DMS 273 treated with DMSO at 0.1 percent for 48 hours (cell line): ENCODE measurements at places on chromosomes 6 and 20.
A peak's percentile ranks its signal among the peaks of the same experiment; 100 is the strongest.

- no peak for DNase-seq
Measured at GRCh38 chr6:137272403-137272802, 53.2 kb upstream of the IFNGR1 start.

DNA sequence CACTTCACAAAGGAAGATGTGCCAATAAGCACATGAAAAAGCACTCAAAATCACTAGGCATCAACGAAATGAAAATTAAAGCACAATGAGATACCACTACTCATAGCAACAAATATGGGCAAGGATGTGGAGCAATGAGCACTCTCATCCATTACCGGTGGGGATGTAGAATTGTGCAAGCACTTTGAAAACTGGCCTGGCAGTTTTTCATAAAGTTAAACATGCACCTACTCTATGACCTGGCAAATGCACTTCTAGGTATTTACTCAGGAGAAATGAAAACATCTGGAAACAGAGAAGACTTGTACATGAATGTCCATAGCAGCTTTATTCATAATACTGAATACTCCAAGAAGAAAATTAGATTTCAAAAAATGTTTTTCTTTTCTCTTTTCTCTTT is 34.1 kb upstream of the TMEM14A start:
- DNase-seq = no peak

DNA sequence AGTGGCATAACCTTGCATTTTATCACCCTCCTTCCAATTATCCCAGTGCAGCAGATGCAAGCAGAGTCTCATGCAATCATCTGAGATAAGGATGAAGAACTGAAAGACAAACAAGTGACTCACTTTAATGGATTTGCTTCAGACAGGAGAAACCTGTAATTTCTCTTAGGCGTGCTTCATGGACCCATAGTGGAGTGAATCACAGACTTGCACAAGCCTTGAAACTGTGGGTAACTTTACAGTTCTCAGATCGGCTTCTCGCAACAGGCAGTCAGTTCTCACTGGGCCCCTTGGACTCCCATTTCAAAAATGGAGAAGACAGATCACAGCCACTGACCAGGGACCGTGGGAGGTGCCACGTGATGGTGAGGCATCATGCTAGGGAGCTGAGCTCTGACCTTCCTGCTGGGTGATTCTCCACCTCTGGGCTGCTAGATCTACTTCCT is at the start of gene ADGRF4:
Gene ADGRF4 (plus strand): TSS at position 239 of the 446 bp plus-strand sequence. CDS start 8,666 bp downstream, outside the sequence.
- DNase-seq = no peak

GRCh38 chr20:62208795-62209755 is 11.0 kb downstream of the HRH3 start:
- DNase-seq = no peak

- DNase-seq = no peak
Measured at GRCh38 chr6:113642714-113643406, 214.3 kb upstream of the MARCKS start.

- no peak for DNase-seq
Measured at GRCh38 chr6:64777941-64778785, 928.9 kb downstream of the EYS start.

GRCh38 chr20:37095108-37095598 is 644 bp downstream of the RBL1 start:
- no peak for DNase-seq

GRCh38 chr20:42319252-42320013 is 701.3 kb upstream of the CHD6 start:
- no peak for DNase-seq

DNA sequence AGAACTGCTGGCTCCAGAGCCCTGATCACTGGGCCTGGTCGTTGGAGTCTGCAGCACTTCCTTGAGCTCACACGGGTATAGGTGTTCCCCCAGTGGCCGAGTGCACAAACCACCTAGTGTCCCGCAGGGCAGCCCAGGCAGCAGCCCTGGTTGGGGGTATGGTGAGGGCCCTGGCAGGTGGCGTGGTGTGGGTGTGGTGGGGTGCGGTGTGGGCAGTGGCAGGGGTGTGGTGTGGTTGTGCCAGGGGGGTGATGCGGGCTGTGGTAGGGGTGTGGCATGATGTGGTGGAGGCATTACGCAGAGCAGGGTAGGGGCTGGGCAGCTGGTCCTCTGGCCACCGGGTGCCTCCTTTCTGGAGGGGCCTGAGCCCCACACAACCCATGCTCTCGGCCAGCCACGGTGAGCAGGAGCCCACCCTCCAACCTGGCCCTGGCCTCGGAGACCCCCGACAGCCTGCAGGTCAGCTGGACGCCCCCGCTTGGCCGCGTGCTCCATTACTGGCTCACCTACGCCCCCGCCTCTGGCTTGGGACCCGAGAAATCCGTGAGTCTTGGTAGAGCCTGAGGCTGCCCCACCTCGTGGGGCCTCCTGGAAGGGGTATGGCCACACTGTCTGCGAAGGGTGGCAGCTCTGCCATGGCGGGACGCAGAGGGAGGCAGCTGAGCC is 20.5 kb downstream of the COL20A1 start:
- DNase-seq = no peak

DNA sequence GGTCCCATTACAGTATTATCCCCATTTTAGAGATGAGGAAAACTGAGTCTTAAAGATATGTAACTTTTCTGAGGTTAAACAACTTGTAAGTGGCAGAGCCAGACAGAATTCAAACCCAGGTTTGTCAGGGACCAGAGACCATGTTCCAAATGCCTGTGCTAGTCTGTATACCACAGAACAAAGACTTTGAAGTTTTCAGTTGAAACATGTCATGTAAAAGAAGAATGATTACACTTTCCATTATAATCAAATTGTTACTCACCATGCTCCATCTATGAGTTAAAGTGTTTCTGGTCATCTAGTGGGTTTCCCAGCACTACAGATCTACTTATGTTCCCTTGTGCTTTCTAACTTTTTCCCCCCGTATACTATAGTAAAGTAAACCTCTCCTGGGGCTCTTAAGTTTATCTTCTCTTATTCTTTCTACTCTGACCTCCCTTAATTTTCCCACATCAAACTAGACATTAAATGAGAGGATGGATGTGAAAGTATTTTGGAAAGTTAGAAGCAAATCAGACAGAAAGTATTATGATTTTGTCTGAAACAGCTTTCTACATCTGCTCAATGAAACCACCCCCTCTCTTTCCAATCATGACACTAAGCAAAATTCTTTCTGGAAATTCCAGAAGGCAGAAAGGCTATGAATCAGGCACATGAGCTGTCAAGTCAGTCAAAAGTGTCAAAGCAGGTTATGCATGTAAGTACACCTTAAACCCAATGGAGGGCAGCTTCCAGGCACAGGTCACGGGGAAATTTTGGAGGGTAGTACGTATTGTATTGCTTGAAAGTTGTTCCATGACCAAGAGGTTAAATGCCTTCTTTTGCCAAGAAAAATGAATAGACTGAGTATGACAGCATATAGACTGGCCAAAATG is 132.7 kb upstream of the MAP3K7 start:
- no peak for DNase-seq

GRCh38 chr6:41558033-41558807 is 12.0 kb downstream of the FOXP4 start:
- DNase-seq = no peak

- no peak for DNase-seq
Measured at GRCh38 chr6:44646355-44646754, 258.8 kb downstream of the CDC5L start.

DNA sequence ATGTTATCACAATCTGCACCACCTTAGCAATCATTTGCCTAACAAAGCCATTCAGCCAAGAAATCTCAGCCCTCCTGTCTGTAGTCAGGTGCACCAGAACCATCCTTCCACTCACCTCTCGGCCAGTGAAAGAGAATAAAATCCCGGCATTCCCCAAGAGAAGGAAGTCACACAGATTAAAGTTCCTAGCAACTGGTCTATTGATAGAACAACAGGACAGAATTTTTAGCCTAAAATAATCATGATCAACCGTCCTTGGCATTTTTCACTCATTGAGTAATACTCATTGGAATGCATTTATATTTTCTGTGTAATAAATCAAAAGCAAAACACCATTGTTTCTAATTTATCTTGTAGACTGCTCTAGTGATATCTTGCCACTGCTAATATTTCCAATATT is 85.7 kb upstream of the CDH4 start:
- DNase-seq = no peak

GRCh38 chr20:25085756-25086495 is 4.0 kb upstream of the VSX1 start:
- DNase-seq = no peak

DNA sequence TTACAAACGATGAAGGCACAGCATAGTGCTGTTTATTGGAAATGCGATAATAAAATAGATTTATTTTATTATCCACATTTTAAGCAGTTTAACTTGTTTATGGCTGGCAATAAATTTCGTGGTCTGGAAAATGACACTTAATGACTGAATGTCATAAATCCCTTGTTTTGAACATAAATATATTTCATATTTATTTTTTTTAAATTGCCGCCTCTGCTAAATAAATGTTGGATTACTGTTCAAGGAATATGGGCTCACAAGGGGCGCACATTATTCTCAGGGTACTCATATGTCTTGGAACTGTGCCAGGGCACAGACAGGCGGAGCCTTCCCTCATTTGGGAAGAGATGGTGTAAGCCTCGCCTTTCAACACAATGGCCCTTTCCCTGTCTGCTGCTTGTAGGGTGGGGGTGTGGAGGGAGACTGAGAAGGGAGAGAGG is 134.3 kb downstream of the PXDC1 start:
- no peak for DNase-seq

DNA sequence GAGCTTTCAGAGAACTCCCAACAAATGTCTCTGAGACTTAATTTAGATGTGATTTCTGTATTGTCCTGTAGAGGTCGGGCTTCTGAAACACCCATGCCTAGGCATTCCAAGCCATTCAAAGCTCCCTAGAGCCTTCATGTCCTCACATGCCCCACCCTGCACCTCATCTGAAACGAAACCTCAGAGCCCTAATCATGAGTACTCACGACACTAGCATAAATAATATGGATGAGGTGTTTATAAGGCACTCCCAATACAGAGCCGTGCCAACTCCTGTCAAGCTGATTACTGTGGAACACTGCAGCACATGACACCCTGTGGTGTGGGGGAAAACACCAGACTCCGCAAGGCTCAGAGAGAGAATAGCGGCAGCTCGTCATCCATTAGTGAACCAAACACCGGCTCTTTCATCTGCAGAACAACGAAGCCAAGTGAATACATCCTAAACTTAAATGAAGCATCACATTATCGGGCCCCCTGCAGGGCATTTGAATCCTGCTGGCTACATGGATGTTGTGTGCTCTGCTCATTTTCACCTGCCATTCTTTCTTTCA is 83.8 kb downstream of the FNDC1 start:
- DNase-seq = peak; percentile 41

GRCh38 chr6:134295953-134296553 is 21.9 kb downstream of the SGK1 start:
- peak; percentile 79 for DNase-seq

DNA sequence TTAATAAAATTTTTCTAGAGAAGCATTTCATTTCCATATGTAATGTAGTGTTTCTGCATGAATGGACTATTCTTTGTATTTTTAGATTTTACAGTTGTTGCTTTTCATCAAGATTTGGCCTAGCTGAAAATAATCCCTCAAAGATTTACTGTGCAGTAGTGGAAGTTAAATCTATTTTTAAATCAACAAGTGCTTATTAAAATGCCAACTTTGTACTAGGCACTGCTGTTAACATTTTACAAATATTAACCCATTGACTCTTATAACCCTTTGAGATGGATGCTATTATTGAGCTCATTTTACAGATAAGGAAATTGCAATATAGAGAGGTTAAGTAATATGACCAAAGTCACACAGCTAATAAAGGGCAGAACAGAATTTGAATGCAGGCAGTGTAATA is 274.5 kb downstream of the NKAIN2 start:
- DNase-seq = no peak

DNA sequence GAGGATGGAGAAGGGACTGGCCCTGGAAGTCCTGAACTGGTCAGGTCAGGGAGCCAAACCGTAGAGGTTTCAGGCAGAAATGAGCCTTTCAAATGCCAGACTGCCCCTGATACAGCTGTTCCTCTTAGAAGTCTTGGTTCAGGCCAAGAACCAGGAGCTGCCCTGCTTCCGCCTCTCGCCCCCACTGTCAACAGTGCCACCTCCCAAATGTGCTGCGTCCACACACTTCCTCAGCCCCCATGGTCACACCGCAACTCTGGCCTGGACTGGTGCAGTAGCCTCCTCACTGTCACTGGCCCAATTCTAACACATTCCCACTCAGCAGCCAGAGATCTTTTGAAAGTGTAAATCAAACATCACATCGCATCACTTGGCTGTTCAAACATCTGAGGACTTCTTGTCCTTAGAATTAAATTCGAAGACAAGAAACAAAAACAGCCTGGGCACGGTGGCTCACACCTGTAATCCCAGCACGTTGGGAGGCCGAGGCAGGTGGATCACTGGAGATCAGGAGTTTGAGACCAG is 69.7 kb downstream of the STK35 start:
- no peak for DNase-seq

GRCh38 chr6:10112871-10113549 is 301.9 kb downstream of the TFAP2A start:
- no peak for DNase-seq

DNA sequence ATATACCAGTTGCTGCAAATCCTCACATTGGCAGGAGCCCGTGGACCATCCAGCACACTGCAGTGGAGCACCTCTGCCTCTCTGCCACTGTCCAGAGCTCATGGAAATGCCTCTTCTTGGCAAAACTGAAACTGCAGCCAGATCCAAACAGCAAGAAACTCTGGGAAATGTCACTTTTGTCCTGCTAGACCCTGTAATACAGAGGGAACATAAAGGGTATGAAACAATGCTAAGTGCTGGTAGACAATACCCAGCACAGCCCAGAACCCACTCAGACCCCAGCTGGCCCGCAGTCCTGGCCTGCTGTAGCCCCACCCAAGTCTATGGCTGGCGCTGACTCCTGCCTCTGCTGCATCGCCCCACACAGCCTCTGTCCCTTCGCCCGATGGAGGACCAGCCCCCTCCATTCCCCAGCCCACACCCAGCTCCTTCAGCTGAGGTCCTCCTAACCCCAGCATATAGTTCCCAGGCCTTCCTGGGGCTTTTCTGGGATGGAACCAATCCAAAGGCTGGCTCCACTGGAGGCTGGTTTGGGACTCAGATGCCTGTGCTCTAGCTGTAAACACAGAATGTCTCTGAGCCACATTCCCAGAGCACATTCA is 242.5 kb downstream of the LRFN2 start:
- no peak for DNase-seq

DNA sequence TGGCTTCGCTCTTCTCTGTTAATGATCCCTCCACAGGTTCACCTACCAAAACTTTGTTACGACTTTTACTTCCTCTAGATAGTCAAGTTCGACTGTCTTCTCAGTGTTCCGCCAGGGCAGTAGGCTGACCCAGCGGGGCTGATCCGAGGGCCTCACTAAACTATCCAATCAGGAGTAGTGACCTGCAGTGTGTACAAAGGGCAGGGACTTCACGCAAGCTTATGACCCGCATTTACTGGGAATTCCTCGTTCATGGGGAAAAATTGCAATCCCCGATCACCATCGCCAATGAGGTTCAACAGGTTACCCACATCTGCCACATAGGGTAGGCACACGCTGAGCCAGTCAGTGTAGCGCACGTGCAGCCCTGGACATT is 771.4 kb upstream of the DEFB115 start:
- DNase-seq = no peak

DNA sequence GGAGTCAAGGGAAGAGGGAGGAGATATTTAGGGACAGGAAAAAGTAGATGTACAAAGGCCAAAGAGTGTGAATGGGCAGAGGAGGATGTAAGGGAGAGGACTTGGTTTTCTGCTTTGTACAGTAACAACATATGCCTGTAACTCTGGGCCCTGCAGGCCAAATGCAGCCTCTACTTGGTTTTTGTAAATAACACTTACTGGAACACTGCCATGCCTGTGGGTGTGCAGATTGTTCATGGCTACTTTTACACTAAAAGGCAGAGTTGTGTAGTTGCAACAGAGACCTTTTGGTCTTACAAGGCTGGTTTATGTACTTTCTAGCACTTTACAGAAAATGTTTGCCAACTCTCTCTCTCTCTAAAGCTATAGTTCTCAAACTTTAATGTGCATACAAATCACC is 157.1 kb downstream of the PHACTR1 start:
- no peak for DNase-seq
